ENCODE measurements at places on chromosomes 16 and 17.
A peak's percentile ranks its signal among the peaks of the same experiment; 100 is the strongest.

DNA sequence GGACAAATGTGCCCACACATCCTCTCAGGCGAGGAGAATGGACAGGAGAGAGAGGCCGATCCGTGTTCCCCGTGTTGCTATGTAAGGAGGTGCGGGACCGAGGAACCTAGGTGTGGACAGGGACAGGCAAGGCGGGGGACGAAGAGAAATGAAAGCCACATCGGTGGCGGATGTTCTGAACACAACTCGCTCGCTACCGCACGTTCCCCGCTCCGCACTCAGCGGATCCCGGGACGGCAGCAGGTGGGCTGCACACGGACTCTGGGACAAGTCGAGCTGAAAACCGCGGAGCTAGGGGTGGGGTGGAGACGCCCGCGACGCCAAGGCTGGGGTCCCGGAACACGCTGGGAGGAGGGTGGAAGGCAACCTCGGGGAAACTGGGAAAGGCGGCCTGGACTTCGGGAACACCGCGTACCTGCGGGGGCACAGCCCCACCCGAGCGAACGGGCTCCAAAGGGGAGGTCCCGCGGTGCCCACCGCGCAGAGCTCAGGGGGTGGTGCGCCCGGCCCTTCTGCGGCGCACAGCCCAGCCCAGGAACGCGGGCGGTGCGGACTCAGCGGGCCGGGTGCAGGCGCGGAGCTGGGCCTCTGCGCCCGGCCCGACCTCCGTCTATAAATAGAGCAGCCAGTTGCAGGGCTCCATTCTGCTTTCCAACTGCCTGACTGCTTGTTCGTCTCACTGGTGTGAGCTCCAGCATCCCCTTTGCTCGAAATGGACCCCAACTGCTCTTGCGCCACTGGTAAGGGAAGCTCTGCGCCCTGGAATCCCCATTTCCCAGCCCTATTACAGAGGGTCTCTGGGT lies at the start of gene MT1E:
TSS of gene MT1E (plus strand) at position 642 of the 803 bp plus-strand sequence. CDS start at position 713, 71 bp downstream.
- H3K4me3 ChIP-seq: peak within 1 kb of the TSS; percentile 79
- no peaks in the 10 kb centered on the region for H3K36me3 ChIP-seq
- DNase-seq: no peak
- H3K27me3 ChIP-seq: no peaks in the 10 kb centered on the region
- peak within 1 kb of the TSS; percentile 91 for H3K27ac ChIP-seq
- peaks cover 37% of the 10 kb centered on the region for H3K4me1 ChIP-seq

DNA sequence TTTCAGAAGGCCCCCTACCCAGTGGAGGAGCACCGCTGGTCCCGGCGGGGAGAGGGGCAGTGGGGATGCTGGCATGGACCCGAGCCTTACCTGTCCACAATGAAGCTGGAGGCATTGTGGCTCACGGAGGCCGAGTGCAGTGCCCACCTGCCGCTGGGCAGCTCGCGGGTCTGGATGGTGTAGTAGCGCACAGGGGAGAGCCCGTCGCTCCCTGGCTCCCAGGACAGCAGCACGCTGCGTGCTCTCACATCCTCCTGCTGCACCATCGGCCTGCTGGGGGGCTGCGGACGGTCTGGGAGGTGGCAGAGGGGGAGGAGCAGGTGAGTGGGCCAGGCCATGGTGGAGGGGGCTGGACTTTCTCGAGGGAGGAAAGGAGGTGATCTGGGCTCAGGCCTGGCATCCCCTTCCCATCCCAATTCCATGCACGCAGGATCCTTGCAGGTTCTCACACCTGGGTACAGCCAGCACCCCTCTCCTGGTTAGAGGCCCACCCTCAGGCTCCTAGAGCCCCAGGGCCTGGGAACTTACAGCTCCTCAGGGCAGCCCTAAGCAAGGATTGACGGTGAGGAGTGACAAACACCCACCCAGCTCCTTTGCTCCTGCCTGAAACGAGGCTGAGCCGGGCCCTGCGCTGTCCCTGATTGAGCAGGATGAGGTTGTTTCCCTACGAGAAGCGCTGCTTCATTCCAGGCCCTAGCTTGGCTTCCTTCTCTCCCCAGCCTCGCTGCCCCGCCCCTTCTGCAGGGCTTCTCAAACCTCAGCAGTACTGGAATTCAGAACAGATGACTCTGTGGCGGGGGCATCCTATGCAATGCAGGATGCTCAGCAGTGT lies 76.2 kb upstream of the CDC42EP4 start:
- H3K36me3 ChIP-seq: peaks cover 15% of the 10 kb centered on the region
- no peak overlapping the region for H3K27ac ChIP-seq
- H3K4me1 ChIP-seq: no peaks in the 10 kb centered on the region
- no peak overlapping the region for H3K4me3 ChIP-seq
- H3K27me3 ChIP-seq: no peaks in the 10 kb centered on the region
- DNase-seq: peak; percentile 79

DNA sequence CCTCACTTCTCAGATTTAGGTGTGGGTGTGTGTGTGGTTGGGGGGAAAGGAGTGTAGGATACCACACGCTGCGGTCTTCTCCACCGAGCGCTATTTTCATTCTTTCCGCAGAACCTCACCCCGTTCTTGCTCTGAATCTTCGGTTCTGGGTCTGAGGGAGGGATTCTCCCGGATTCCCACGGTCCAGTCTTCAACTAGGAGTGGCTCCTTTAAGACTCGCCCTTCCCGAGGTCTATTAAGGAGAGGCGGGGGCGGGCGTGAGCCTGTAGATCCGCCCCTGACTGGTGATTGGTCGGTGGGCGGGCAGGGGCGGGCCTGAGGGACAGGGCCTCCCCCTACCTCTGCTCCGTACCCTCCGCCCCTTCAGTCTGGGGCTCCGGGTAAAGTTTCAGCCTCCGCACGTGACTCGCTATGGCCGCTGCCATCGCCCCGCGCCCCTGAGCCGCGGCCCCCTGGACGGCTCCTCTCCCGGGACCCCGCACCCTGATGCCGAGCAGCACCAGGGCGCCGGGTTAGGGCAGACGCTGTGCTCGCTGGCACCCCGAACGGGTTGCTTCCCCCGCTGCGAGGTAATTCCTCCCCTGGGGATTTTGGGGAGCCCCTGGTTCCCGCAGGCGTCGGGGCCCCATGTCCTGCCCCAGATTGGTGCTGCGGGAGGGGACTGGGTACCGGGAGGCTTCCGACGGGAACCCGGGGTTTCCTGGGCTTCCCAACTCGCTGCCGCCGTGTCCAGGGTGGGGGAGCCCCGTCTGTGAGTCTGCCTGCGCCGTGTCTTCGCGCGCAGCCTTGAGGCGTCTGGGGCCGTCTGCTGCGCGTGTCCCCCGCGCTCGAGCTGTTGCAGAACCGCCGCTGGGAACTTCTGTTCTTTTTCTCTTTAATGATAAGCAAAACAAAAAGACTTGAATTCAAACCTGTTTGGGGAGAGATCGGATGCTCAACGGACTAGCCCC lies 9.2 kb downstream of the RARA start:
- peaks cover 69% of the 10 kb centered on the region for H3K4me1 ChIP-seq
- no peaks in the 10 kb centered on the region for H3K36me3 ChIP-seq
- DNase-seq: peak; percentile 96
- H3K27ac ChIP-seq: peak overlapping the region; percentile 99

DNA sequence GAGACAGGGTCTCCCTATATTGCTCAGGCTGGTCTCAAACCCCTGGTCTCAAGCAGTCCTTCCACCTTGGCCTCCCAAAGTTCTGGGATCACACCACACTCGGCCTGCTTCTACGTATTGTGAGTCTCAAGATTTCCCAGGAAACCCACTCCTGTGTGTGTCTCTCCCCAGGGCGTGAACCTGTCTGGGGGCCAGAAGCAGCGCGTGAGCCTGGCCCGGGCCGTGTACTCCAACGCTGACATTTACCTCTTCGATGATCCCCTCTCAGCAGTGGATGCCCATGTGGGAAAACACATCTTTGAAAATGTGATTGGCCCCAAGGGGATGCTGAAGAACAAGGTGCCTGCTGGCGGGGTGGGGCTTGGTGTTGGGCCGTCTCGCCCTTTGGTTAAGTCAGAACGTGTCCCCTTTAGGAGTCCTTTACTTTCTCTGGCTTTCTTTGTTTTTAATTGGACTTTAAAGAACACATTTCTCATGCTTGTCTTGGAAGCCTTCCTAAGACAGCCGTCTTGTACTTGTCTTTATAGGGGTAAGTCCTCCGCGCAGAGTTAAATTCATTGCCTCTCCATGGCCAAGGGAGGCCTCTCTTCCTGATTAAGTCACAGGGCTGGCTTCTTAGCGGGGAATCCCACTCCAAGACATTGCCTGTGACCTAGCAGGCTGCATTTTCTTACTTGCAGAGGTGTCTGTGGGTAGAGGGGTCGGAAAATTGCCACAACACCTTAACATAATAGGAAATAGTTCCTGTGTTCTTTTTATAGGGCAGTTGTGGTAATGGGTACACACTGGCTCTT lies 136.4 kb downstream of the ABCC6 start:
- peaks cover 16% of the 10 kb centered on the region for H3K4me1 ChIP-seq
- H3K4me3 ChIP-seq: no peak overlapping the region
- peak overlapping the region; percentile 49 for H3K27ac ChIP-seq
- H3K36me3 ChIP-seq: peaks cover 48% of the 10 kb centered on the region
- DNase-seq: no peak

- H3K27ac ChIP-seq: peak overlapping the region; percentile 96
- H3K27me3 ChIP-seq: no peaks in the 10 kb centered on the region
- peak overlapping the region; percentile 96 for H3K4me3 ChIP-seq
Observed at GRCh38 chr17:59893676-59894100, 767 bp downstream of the RPS6KB1 start.

GRCh38 chr16:25614716-25615265 lies 77.0 kb upstream of the HS3ST4 start:
- H3K27ac ChIP-seq: no peak overlapping the region
- DNase-seq: no peak
- no peak overlapping the region for H3K4me3 ChIP-seq
- H3K36me3 ChIP-seq: no peaks in the 10 kb centered on the region
- H3K4me1 ChIP-seq: no peaks in the 10 kb centered on the region

DNA sequence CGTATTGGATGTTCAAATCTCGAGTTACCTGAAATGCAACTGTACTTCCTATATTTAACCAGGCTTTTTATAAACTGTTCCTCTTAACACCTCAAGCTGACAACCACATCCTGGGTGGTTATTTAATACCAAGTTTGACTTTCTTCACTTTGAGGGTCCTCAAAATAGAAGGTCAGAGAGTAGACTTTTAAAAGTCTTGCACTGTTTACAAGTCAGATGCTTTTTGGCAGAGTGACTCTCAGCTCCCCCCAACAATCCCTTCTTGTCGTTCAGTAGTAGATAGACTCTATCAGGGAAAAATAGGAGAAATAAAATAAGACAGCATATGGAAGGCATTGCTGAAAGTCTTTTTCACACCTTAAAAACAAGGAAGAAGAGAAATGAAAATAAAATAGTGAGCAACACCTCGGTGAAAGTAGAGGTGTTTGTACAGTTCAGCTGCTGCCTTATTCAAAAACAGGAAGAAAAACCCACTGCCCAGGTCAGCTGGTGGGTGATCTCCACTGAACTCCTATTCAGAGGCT lies 650.4 kb downstream of the WWOX start:
- no peaks in the 10 kb centered on the region for H3K36me3 ChIP-seq
- H3K4me3 ChIP-seq: no peak overlapping the region
- no peak for DNase-seq
- no peaks in the 10 kb centered on the region for H3K27me3 ChIP-seq
- no peak overlapping the region for H3K27ac ChIP-seq

GRCh38 chr16:27446721-27447120 lies 44.7 kb downstream of the IL21R start:
- H3K36me3 ChIP-seq: peaks cover 9% of the 10 kb centered on the region
- H3K4me1 ChIP-seq: peaks cover 20% of the 10 kb centered on the region
- peak; percentile 61 for DNase-seq
- no peak overlapping the region for H3K4me3 ChIP-seq

- H3K27ac ChIP-seq: no peak overlapping the region
- H3K4me3 ChIP-seq: no peak overlapping the region
- no peak for DNase-seq
- H3K27me3 ChIP-seq: peaks cover 12% of the 10 kb centered on the region
Observed at GRCh38 chr17:76120658-76121008, 17.0 kb upstream of the EXOC7 start.

Data from chondrocyte (in vitro differentiated cells).